ENCODE measurements at places on chromosomes 2 and 18.

DNA sequence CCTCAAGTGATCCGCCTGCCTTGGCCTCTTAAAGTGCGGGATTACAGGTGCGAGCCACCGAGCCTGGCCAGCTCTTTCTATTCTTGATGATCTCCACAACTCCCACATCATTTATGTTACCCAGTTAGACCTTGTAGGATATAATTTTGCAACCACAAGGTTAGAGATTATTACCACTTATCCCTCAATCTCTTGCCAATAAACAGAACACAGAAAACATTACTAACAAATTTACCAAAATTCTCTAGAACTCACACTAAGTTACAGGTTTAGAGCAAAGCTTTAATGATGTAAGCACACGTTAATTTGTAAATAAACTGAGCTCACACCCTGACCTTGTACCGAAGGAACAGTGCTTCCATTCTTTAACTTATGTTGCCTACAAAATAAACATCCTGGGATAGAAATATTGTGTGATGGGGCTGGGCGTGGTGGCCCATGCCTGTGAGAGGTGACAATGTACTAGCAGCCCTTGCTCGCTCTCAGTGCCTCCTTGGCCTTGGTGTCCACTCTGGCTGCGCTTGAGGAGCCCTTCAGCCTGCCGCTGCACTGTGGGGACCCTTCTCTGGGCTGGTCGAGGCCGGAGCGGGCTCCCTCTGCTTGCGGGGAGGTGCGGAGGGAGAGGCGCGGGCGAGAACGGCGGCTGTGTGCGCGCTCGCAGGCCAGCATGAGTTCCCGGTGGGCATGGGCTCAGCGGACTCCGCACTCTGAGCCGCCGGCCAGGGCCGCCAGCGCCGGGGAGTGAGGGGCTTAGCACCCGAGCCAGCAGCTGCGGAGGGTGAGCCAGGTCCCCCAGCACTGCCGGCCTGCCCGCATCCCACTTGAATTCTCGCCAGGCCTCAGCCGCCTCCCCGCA is 42.1 kb upstream of the ITSN2 start:
- no peak for DNase-seq

DNA sequence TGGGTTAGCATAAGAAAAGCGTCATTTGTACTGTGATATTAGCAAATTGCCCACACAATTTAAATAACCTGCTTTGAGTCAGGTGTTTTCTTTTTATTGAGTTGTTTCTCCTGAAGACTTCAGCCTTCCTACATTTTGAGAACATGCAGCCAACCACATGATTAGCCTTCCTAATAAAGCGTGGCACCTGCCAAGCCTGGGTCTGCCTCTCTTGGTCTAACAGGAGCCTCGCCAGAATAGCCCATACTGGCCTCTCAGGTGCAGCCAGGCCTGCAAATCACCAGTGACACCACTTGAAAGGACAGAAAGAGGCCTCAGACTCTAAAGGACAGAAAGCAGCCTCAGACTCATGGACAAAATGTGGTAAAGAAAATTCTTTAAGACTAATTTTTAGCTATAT is 653.8 kb downstream of the BCL11A start:
- no peak for DNase-seq

DNA sequence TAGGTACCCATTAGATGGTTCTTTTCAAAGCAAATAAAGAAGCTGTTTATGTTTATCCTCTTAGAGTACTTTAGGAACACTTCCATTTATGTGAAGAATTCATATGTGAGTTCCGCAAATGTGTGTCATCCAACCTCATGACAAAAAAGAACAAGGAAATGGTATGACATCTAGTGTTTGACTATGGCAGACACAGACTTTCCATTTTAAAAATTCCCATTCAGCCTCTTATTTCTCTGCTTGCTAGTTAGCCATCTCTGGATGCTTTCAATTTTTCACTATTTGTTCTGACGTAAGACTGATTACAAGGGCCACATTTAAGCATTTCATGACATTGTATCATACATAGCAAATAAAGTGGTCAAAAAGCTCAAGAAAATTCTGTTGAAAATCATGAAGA is 103.0 kb downstream of the ZAP70 start:
- DNase-seq, result no peak

- DNase-seq, result no peak
Measured at GRCh38 chr2:159476329-159476728, 140.0 kb downstream of the BAZ2B start.

DNA sequence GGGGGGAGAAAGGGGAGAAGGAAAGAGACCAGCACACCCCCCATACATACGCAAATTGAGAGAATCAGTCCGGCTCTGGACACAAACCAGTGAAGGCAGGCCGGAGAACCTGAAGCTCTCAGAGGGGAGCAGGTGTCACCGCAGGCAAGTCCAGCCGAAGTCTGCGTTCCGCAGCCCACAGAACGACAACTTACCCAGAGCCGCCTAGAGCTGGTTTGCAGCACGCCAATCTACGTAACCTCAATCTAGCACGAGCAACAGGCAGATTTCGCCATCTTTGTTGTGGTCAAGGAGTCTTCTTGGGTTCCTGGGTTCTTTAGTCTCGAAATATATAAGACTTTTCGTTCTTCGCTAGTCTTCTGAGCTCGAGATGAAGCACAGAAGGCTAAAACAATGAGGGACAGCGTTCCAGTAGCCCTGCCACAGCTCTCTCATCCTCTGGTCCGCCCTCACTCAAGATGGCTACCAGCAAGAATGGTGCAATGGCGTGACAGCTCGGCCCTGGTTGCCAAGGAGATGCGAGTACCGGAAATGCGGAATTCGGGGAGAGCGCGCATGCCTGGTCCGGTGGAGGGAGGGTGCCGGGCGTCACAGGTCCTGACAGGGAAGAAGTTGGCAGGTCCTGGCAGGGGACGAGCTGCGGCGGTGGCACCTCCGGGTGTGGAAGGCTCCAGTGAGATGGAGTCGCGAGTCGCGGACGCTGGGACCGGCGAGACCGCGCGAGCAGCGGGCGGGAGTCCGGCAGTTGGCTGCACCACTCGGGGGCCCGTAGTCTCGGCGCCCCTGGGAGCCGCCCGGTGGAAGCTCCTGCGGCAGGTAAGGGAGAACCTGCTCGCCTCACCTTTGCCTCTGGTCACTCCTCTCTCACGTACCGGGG is at the start of the genes CAMKMT and PREPL:
TSS of gene CAMKMT (plus strand) at position 618 of the 877 bp plus-strand sequence.
TSS of gene PREPL (minus strand) at position 165 of the 877 bp plus-strand sequence. CDS start 15,152 bp downstream, outside the sequence.
- peak; percentile 92 for DNase-seq

DNA sequence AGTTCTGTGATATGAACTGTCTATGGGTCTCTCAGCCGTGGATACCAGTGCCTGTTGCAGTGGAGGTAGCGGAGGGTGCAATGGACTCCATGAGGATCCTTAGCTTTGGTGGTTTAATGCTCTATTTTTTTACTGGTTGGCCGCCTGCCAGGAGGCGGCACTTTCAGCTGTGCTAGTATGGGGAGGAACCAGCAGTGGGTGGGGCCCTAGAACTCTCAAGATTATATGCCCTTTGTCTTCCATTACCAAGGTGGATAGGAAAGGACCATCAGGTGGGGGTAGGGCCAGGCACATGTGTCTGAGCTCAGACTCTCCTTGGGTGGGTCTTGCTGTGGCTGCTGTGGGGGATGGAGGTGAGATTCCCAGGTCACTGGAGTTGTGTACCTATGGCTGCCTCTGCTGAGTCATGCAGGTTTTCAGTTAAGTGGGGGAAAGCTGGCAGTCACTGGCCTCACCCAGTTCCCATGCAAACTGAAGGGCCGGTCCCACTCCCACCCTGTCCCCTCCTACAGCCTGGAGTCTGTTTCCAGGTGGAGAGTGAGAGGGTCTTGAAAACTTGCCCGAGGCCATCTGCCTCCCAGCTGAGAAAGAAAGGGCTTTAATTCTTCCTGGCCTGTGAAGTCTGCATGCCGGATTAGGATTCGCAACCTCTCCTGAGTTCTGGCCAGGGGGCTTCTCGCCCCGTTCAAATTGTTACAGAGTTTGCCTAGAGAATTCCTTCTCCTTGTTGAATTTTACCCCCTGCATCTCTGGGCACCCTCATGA is 14.5 kb downstream of the KCNS3 start:
- DNase-seq, result no peak

DNA sequence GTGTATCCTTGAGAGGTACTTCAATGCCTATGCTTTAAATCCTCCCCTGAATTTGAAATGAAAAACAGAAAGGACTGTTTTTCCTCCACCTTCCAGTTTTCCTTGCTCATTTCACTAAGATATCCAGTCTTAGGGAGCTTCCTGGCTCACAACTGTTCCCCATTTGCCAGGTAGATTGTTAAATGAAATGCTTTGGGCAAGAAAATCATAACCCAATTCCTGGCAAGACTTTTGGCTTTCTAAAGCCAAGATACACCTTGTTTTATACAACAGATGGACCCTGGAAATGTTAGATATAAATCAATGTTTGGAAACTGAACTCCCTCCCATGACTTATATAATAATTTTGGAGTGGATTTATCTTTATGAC is 3.6 kb upstream of the CHMP3 start:
- no peak for DNase-seq

DNA sequence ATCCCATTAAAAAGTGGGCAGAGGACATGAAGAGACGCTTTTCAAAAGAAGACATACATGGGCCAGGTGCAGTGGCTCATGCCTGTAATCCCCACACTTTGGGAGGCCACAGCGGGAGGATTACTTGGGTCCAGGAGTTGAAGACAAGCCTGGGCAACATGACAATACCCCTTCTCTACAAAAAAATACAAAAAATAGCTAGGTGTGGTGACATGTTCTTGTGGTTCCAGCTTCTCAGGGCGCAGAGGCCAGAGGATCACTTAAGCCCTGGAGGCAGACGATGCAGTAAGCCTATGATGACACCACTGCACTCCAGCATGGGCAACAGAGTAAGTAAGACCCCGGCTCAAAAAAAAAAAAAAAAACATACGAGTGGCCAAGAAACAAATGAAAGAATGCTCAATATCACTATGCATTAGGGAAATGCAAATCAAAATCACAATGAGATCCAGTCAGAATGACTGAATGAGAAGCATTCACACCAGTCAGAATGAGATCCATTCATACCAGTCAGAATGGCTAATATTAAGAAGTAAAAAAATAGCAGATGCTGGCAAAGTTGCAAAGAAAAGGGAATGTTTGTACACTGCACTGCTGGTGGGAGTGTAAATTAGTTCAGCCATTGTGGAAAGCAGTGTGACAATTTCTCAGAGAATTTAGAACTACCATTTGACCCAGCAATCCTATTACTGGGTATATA is 550.2 kb upstream of the SLC39A10 start:
- DNase-seq, result no peak

DNA sequence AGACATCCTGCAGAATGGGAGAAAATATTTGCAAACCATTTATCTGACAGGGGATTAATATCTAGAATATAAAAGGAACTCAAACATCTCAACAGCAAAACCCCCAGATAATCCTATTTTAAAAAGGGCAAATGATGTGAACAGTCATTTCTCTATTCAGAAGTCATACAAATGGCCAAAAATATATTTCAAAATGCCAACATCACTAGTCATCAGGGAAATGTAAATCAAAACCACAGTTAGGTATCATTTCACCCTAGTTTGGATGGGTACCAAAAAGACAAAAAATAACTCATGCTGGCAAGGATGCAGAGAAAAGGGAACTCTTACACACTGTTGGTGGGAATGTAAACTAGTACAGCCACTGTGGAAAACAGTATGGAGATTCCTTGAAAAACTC is 70.0 kb downstream of the TBR1 start:
- DNase-seq, result no peak

GRCh38 chr2:84792856-84793522 is 87.9 kb downstream of the TRABD2A start:
- DNase-seq, result no peak

DNA sequence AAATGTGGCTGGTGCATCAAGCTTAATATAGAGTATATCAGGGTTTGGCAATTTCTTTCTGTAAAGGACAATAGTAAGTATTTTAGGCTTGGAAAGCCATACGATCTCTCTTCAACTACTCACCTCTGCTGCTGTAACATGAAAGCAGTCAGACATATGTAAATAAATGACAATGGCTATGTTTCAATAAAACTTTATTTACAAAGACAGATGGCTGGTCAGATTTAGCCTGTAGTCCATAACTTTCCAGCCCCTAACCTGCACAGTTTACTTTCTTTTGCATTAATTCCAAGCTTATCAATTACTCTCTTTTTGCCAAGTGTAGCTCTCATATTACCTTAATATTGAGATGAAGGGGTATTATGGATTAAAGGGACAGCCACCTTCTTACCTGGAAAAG is 83.1 kb downstream of the LRATD1 start:
- no peak for DNase-seq

Measured in NCI-H1092 (cell line).